Foreskin melanocyte (primary cell): ENCODE measurements at places on chromosomes 2 and 18.

DNA sequence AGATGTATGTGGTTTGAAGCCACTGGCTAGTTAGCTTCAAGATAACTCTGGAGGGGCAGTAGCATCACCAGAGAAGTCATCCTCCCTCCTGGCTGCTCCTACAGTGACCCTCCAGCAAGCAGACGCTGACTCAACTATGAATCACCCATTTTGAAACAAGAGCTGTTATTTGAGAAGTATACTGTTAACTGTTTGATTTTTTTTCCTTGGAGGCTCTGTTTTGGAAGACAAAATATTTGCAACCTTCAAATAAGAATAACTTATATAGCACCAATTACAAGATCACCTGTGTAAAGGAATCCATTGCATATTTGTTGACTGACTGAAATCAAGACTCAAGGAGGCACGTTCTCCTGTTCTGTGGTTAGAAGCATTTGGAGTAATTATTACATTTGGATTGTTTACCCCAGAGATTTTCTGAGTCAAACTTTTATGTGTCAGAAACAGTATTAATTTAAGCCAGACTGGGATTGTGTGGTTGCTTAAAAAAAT, 313.8 kb downstream of the MTX2 start:
- peak; percentile 75 for DNase-seq

- DNase-seq: peak; percentile 57
Measured at GRCh38 chr2:177392373-177393202, at the start of gene AGPS. TSS of gene AGPS (plus strand) at chr2:177392773. CDS start at chr2:177392790, 17 bp downstream.

DNA sequence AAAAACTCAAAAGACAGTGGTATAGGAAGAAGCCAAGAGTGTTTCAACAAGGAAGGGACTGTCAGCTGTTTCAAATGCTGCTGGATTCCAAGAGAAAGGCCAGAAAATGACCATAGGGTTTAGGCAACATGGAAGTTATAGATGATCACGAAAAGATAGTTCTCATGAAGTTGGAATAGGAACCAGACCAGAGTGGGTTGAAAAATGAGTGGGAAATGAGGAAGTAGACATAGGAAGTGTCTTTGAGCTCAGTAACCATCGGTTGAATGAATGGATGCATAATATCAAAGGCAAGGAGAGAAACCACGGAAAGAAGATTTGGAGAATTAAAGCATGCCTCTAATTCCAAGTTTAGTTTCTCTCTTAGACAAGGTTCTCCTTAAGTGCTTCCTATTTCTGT, 1.3 kb downstream of the NCAPH start:
- DNase-seq: no peak

DNA sequence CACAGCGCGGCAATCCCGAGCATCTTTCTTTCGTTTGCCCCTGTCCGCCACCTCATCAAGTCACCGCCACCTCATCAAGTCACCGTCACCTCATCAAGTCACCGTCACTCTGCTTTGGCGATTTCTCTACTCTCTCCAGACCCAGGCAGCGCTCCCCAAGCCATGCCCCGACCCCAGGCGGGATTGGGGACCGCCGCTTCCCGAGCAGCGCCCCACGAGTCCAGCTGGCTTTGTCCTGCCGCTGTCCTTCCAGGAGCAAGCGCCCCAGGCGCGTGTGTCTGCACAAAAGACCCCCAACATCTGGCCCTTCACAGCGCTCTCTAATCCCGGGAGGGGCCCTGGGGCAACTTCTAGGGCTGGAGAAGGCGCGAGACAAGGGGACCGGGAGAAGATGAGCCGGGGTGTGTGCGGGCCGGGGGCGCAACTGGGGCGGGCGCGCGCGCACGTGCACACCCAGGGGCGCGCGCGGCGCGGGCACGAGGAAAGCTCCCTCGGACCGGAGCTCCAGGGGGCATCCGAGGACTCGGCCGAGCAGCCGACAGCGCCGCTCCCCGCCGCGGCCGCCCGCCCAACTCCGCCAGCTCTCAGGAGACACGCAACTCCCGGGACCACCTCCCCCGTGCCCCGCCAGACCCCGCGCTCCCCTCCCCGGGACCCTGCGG, 633 bp upstream of the RNF152 start:
- DNase-seq: no peak

DNA sequence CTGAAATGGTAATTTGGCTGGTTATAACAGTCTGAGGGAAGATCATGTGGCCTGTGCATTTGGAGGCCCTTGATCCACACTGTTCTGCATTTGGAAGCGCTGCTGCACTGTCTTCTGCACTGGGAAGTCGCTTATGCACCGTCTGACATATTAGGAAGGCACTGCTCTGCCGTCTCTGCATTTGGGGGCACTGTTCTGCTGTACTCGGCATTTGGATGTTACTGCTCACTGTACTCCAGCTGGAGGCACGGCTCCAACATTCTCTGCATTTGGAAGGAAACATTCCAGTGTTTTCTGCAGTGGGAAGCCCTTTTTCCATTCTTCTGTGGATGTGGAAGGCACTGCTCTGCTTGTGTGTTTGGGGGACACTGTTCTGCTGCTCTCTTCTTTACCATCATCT, 9.6 kb upstream of the PROM2 start:
- no peak for DNase-seq

DNA sequence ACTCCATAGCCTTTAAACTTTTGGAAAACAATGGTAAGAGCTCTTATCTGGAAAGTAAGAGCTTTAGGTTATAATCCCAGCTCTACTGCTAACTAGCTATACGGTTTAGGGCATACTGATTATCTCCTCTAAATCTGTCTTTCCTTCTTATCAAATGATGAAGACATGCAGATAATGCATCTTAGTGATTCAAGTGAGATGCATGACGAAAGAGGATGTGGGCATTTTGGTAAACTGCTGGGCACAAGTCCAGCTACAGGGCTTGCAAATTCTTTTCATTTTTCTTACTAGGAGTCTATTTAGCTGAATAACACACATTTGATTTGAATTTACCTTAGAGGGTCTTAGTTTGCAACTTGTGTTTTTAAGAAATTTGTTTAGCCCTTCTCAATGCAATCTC, 1604.8 kb upstream of the ZEB2 start:
- DNase-seq: peak; percentile 13

- DNase-seq: peak; percentile 99
Measured at GRCh38 chr2:29223851-29224692, 108.9 kb downstream of the CLIP4 start.

DNA sequence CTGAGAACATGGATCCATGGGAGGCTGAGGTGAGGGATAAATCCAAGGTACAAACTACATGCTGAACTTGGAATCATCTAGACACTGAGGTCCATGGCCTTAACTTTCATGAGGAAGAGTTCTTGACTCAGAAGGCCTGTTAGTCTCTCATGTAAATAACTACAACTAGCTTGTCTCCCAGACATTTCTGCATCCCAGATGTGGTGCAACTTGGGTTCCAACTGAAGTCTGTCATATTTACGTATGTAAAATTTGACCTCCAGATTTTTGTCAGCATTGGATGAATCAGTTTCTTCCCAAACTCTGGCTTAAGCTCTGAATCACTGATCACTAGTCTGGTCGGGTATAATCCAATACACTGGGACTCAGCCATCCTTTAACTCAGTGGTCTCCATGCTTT, 306.9 kb downstream of the PDE11A start:
- DNase-seq: no peak

DNA sequence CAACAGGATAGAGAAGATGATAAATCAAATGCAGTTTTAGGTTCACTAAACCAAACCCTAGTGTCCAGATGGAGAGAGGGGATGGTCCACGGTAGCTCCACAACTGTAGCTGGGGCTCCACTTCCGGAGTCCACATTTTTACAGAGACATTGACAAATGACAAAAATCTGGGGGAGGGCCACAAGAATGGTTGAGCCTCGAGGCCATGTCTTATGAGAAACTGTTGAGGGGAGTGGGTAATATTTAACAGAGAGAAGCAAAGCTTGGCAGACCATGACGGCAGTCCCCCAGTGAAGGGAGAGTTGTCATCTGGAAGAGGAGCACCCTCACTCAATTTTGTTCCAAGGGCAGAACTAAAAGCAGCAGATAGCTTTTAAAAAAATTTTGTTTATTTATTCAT, 17.6 kb upstream of the EPHA4 start:
- no peak for DNase-seq

- DNase-seq: no peak
Measured at GRCh38 chr2:236044191-236044590, 124.0 kb downstream of the GBX2 start.

DNA sequence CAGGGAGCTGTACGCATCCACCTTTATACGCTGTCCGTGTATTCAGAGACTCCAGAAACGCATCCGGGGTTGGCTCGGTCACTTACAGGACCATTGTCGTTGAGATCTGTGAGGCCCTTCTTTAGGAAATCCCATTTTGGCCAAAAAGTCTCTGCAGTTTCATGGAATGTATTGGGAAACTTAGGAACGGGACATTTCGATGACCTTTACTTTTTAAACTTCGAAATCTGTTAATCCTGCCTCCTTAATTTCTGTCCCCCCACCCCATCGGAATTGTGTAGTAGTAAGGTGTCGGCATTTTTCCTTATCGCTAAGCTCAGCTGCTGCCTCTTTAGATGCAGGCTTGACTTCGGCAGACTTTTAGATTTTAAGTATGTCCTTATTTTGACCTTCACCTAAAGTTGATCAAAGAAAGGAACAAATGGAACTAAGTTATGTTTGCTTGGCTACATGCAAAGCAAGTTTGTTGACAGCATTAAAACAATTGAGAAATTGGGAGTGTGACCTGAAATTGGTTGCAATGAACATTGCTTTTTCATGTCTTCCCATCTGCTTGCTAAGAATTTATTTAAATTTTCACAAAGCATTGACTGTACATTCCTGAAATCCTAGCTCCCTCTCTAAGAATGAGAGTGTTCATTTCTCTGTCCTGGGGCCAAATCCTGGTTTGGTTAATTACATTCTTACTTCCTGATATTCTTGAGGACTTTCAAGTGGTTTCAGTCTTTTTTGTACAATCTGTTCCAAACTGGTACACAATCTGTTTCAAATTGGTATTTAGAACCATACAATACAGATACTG, 884 bp upstream of the RAPH1 start:
- DNase-seq: peak; percentile 95

GRCh38 chr2:43943809-43944452, 51.9 kb downstream of the LRPPRC start:
- peak; percentile 85 for DNase-seq

GRCh38 chr18:30810580-30810979, 232.0 kb downstream of the DSC3 start:
- no peak for DNase-seq

DNA sequence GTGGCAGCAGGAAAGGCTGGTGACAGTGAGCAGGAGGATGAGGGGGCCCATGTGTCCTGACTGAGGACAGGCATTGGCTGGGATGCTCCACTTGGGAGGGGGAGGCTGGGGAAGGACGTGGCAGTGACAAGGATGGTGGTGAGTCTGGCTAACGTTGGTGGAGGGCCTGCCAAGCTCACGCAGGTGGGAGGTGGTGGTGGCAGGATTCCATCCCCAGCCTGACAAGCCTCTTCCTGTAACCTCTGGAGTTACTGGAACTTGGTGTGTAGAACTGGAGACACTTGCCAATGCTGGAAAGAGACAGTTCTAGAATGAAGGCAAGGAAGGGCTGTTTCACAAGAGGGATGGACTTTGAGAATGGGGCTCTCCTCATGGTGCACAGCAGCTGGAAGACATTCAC, 8.2 kb downstream of the PROM2 start:
- DNase-seq: no peak

GRCh38 chr2:160388464-160389263, 104.9 kb downstream of the RBMS1 start:
- no peak for DNase-seq
